ENCODE measurements at places on chromosomes 16 and 17. TPM values are rescaled to one million over a fixed set of nuclear protein-coding genes. Genes with fewer than 3 reads are reported as not detected.

GRCh38 chr16:85969159-85969558 lies 70.2 kb downstream of the IRF8 start:
- no peak for DNase-seq

LSM12 gene
- 76.7 TPM for total RNA-seq

- DNase-seq, result no peak
Measured at GRCh38 chr16:4900036-4900435, 36.9 kb downstream of the PPL start.

GRCh38 chr17:1533661-1534325 lies 17.4 kb upstream of the INPP5K start:
- DNase-seq, result no peak

DNA sequence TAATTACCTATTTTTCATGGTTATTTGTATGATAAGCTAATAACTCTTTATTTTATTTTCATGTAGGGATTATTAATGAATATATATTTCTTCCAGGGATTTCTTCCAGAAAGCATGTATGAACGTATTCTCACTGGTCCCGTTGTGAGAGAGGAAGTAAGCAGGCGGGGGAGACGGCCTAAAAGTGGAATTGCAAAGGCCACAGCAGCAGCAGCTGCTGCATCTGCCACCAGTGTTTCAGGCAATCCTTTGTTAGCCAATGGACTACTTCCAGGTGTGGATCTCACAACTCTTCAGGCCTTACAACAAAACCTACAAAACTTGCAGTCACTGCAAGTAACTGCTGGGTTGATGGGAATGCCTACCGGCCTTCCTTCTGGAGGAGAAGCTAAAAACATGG lies 110.3 kb upstream of the RBL2 start:
- DNase-seq, result no peak

HP gene
- total RNA-seq, result not detected

DNA sequence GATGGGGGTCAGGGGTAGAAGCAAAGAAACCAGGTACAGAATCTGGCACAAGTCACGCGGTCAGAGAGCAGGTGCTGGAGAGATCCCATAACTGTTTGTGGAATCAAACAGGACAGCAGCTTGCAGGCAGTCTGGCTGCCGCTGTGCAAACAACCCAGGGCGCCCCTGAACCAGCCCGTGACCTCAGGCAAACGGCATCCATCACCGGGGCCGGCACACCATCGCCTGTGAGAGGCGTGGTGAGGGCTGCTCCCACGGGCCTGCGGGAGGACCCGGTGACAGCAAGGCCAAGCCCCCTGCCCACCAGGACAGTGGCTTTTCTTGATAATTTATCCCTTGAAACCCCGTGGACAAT lies 47.9 kb downstream of the CBFA2T3 start:
- DNase-seq, result no peak
